ENCODE measurements at places on chromosomes 3 and 15. TPM values are rescaled to one million over a fixed set of nuclear protein-coding genes. Genes with fewer than 3 reads are reported as not detected.

GNAT1 gene
- total RNA-seq, result not detected

GOLGA8S gene
- not detected for total RNA-seq

TMEM212 gene
- total RNA-seq, result not detected

CLDN16 gene
- not detected for total RNA-seq

NPAP1 gene
- not detected for total RNA-seq

CFAP91 gene
- 3.3 TPM for total RNA-seq

DCUN1D1 gene
- total RNA-seq, result 27.7 TPM

AADACL2 gene
- total RNA-seq, result not detected

PDZRN3 gene
- total RNA-seq, result 1.7 TPM

FEZF2 gene
- total RNA-seq, result not detected

DAZL gene
- total RNA-seq, result not detected

KLF13 gene
- total RNA-seq, result 7.3 TPM

CSPG4 gene
- 3.4 TPM for total RNA-seq

ABI3BP gene
- 21.9 TPM for total RNA-seq

TEX55 gene
- total RNA-seq, result not detected

Data from M059J (cell line).